NCI-H1694 (cell line): ENCODE measurements at places on chromosomes 3 and 15.
A peak's percentile ranks its signal among the peaks of the same experiment; 100 is the strongest.

DNA sequence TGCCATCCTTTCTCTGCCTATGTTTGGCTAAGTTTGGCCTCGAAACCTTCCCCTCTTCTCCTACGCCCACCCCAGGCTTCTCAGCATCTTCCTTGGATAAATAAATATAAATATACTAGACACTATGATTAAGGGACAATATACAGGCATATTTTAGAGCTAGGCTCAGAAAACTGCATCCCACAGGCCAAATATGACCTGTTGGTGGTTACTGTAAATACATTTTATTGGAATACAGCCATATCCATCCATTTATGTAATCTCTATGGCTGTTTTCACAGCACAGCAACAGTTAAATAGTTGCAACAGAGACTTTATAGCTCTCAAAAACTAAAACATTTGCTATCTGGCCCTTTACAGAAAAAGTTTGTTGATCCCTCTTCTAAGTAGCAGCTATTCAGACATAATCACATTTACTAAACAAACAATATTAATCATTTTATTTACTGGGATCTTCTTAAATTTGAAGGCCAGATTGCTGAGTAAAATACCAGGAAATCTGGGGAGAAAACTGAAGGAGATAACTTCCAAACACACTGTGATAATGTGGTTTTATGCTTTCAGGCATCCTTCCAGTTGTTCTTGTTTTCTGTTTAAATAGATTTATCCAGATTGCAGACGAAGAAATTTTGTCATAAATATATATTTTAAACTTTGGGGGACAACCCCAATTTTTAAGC, 269.7 kb upstream of the THRB start:
- DNase-seq, result peak; percentile 27

GRCh38 chr3:172659246-172660002, 51.4 kb downstream of the NCEH1 start:
- no peak for DNase-seq

DNA sequence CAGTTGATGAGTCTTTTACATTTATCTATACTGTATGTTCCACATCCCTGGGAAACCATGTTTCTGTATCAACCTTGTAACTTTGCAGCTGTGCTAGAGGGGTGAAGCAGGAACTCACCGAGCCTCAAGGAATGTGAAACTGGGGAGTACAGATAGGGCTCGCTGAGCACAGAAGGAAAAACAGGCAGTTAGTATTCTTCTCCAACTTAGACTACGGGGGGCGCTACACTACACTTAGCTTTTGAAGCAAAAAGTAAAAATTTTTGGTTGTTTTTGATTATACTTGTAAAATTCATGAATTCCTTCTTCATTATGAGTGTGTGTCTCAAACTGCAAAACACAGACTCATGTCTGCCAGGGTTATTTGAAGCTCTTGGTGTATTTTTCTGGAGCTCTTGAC, 132.7 kb upstream of the RGMA start:
- DNase-seq, result no peak

DNA sequence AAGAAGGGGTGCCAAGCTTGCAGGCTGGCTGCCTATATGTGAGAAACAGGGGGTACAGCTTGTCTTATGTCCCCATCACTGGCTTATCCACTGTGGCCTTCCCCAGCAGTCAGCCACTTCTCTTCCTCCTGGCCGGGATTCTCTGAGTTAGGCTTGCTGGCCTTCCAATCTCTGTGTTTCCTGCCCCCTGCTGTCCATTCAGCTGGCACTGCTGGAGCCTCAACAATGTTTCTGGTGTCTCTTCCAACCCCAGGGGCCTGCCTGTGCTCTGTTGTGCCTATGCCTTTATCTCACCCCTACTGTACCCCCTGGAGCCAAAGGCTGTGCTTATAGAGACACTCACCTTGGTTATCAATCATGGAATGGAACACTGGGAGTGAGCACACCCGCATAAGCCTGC, 36.5 kb downstream of the ANAPC13 start:
- DNase-seq, result peak; percentile 25

- no peak for DNase-seq
These were observed 17.0 kb upstream of the NEO1 start for GRCh38 chr15:73035221-73035620.

- DNase-seq, result no peak
These were observed 24.6 kb downstream of the IFT80 start for GRCh38 chr3:160374472-160374871.

- no peak for DNase-seq
These were observed 449.9 kb upstream of the GOLIM4 start for GRCh38 chr3:168545591-168545990.
